Muscle of back (tissue), 13 donors: ENCODE measurements at places on chromosomes 13 and 19. TPM values are rescaled to one million over a fixed set of nuclear protein-coding genes. Genes with fewer than 3 reads are reported as not detected.

DNA sequence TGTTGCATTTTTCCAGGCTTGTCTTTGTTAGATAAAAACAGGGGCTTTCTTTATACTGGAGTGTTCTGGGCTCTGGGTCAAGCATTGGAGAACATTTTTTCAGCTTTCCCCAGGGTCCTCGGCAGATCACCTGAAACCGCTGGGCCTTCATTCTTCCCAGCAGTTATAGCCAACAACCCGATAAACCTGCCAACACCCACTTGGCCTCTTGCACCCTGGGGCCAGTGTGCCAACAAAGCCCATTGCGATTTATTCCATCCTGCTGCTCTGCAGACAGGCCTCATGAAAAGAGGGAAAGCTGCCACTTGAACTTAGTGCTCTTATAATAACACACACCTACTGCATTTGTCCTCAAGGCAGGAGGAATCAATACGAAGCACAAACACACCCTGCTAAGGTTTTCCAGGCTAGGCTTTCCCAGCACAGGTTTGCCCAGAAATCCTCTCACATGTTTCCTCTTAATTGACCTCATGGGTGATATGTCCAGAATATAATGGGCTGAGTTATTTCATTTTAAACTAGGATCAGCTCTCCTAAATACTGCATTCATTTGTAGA lies 669.3 kb downstream of the LIG4 start:
- no peak for DNase-seq

GRCh38 chr13:113766035-113766800 lies 7.2 kb downstream of the TMEM255B start:
- no peak for DNase-seq

DNA sequence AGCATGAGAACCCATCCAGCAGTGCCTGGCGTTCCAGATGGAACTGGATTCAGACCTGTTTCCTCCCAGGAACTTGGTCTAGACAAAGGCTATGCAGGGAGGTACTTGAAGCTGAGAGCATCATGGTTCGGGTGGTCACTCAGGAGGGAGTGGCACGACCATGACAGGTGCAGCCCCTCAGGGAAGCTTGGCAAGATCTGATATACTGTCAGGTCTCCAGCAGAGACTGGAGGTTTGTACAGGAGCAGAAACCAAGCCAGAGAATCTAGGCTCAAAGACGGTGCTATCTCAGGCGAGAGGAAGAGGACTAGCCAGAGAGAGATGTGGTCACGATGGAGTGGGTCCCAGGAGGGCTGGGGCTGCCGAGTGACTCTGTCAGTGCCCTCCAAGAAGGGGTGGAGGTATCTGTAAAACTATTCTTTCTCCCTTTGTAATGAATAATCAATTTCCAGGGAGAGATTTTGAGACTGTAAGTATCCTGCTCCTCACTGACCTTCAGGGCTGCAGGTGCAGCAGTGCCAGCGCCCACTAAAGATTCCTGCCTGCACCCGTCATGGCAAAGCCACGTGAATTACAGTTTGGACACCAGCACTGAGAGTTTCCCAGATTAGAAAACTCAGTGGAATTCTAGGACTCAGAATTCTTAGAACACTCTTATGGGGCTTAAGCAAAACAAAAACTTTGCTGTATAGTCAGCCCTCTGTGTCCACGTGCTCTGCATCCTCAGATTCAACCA lies 10.2 kb upstream of the DCUN1D2 start:
- no peak for DNase-seq

DNA sequence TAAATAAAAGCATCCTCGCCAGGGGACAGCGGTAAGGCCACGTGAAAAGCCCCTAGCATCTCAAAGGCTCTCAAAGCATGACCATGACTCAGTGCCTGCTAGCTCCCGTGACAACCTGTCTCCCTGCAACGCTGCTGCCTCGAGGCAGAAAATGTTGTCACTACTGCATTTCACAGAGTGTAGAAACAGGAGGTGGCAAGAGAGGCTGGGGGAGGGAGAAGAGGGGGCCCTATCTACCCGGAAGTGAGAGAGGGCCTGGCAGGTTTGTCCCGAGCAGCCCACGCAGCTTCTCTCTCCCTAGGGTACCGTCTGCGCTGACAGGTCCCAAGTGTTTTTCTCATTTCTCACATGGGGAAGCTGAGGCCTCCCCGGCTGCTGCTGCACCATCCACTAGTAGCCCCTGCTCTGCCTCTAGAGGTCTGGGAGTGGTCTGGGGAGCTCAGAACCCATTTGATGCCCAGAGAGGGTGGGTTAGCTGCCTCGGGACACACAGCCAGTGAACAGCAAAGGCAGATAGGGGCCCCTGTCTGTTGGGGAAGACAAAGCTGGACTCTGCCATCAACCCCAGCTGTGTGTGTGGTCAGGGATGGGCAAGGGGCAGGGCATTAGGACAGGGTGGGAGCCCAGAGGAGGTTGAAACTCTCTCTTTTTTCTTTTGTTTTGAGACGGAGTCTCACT lies 3.7 kb downstream of the TINCR start:
- DNase-seq = no peak

DNA sequence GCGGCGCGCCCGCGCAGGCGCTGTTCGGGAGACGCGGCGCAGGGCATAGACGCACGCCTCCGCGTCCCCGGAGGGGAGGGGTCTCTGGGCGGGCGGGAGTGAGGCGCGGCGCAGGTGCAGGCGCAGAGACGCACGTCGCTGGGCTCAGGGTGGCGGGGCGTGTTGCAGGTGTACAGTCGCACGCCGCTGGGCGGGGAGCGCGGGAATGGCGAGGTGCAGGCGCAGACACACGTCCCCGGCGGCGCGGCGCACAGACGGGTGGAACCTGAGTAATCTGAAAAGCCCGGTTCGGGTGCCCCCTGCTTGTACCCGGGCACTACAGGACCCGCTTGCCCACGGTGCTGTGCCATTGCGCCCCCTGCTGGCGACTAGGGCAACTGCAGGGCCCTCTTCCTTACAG lies 44.7 kb downstream of the PLPP2 start:
- no peak for DNase-seq

DNA sequence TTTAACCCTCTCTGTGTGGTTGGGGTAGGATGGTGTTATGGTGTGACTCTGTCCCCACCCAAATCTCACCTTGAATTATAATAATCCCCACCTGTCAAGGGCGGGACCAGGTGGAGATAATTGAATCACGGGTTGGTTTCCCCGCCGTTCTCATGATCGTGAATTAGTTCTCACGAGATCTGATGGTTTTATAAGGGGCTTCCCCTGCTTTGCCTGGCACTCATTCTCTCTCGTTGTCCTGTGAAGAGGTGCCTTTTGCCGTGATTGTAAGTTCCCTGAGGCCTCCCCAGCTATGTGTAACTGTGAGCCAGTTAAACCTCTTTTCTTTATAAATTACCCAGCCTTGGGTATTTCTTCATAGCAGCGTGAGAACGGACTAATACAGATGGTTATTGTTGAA lies 68.8 kb downstream of the ARHGEF7 start:
- no peak for DNase-seq

- DNase-seq = no peak
These were observed 153.1 kb downstream of the FGF9 start for GRCh38 chr13:21823949-21824348.

DNA sequence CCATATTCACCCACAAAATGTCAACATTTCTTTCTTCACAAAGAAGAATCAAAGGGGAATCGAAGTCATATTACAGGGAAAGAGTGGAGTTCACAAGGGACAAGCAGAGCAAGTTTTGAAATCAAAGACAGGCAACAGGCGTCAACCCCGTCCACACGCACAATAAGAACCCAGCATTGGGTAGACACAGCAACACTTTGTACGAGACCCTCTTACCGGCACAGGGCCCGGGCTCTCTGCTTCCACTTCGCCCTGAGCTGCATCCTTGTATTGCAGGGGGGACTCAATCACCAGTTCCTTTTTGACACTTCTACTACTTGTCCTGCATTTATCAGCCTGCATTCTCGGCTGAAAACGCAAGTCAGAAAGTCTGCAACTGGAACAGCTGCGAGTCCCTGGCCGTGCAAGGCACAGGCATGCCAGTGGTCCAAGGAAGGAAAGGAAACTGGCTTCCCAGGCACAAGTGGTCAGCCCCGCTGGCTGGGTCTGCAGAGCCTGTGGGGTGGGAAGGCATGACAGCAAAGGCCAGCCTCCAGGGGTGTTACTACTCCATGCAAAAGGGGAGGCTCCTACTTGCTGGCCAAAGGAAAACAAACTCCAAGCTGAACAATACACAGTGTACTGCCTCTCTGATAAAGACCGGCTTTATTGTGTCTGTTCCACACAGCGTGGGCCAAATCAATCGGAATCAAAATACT lies at the start of gene DOCK9:
TSS of gene DOCK9 (minus strand) at position 497 of the 698 bp plus-strand sequence. CDS start at position 342, 155 bp downstream.
- peak; percentile 93 for DNase-seq

DNA sequence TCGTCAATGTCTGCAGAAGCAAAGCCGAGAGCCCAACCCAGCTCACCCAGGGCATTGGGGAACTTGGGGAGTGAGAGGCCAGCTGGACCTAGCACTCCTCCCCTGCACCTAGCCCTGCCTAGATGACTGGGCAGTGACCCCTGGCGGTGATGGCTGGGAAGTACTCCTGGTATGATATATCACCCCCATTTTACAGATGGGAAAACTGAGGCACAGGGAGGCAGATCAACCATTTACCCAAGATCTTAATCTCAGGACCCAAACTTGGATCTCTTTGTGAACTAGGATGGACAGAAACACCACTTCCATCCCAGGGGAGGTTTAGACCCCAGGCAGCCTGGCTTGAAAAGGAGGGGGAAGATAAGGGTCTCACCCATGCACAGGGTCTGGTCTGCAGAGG lies 43.5 kb downstream of the CCL25 start:
- DNase-seq = no peak

DNA sequence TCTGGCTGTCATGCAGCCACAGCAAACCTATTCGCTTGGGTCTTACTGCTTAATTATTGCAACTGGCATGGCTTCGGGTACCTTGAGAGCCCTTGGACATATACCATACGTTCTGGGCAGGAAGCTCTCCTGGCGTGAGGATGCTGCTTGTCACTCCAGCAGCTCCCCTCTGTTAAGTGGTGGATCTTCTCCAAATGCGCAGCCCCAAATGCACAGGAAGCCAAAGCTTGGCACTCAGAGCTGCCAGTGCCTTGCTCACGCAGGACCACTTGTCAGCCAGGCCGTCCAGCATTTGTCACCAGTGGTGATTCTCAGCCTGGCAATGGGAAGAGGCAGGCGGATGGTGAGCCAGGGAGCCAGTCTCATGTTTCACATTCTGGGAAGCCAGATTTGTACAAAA lies 158.6 kb downstream of the KATNAL1 start:
- no peak for DNase-seq

DNA sequence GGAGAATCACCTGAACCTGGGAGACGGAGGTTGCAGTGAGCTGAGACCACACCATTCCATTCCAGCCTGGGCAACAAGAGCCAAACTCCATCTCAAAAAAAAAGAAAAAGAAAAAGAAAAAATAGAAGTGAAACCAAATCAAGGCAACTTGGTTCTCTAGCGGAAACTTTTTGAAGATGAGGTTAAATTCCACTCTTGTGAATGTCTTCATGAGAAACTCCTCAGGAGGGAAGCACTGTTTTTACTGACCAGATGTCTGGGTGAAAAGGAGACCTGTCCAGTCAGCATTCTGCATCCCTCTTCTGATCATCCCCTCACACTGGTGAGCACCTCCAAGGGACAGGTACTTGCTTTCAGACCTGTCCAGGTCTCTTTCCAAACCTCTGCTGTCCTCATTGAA lies 15.8 kb downstream of the BRD4 start:
- no peak for DNase-seq

DNA sequence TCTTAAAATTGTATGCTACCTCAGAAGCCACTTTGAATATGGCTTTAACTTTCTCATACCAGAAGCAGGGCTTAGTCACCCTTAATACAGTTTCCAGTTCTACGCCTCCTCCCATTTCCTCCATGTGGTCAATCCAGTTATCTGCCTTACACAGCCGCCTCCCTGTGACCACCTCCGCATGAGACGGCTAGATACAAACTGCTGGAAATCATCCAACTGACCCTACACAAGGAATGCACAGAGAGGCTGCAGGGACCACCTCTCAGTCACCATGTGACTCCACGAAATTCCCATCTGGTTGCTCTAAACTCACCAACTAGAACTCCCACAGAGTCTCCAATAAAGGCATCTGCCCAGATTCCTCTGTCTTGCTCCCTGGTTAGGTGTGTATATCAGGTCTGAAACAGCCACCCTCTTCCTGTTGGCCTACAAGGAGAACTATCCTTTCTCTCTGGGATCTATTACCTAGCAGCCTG lies 6.8 kb downstream of the ZNF564 start:
- DNase-seq = no peak

- DNase-seq = no peak
These were observed 68.5 kb upstream of the GPR183 start for GRCh38 chr13:99375738-99376080.

The KLF2 gene
- polyA plus RNA-seq = 40.4 TPM

The CCNE1 gene
- polyA plus RNA-seq = 21.7 TPM

The IFNL1 gene
- not detected for polyA plus RNA-seq

The PPP2R1A gene
- polyA plus RNA-seq = 302 TPM

The METTL21C gene
- 44.9 TPM for polyA plus RNA-seq

The NLRP5 gene
- polyA plus RNA-seq = not detected

The TMEM259 gene
- 85.2 TPM for polyA plus RNA-seq

The ZNF865 gene
- polyA plus RNA-seq = 8.7 TPM

The KIR3DL2 gene
- polyA plus RNA-seq = not detected

The THAP8 gene
- polyA plus RNA-seq = 8.9 TPM

The NLRP13 gene
- polyA plus RNA-seq = not detected

The TMPRSS9 gene
- 0.11 TPM for polyA plus RNA-seq

The KCTD12 gene
- polyA plus RNA-seq = 277 TPM
